ENCODE measurements at places on chromosomes 1 and 21. TPM values are rescaled to one million over a fixed set of nuclear protein-coding genes. Genes with fewer than 3 reads are reported as not detected.

DNA sequence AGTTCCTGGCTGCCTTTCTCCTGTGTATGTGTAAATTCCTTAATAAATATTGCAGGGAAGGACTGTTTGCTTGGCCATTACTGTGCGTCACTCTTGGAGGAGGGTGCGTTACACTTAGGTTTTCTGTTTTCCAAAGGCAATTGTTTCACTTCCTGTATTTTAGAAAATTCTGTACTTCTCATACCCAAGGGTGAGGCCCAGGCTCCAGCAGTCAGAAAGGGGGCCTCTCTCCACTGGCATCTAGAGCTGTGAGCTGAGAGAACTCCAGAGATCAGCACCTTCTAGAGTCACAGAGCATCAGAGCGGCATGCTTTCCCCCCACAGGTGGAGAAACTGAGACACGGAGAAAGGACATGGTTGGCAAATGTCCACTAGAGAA is 27.0 kb upstream of the ZFP69B start:
- DNase-seq: no peak

DNA sequence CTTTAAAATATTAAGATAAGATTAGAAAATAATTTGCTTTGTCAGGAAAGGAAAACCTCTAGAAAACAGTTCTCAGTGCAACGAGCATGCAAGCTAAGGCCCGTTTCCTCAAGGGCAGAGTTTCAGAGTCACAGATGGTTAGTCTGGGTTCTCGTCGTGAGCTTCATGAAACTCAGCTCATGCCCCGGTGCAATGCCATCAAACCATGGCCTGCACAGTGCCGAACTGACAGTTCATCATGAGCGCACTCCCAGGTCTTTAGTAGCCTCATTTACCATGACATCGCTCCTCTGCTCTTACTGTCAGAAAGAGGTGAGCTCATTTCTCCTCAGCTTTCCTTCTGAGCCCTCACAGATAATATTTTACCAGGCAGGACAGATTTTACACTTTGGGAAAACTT is 319.2 kb downstream of the NTNG1 start:
- DNase-seq: no peak

Gene BMP8B
- polyA plus RNA-seq: 8.1 TPM

Gene TCP10L
- 0.36 TPM for polyA plus RNA-seq

Gene ERG
- 2.4 TPM for polyA plus RNA-seq

Gene DNALI1
- polyA plus RNA-seq: 1.6 TPM

DNA sequence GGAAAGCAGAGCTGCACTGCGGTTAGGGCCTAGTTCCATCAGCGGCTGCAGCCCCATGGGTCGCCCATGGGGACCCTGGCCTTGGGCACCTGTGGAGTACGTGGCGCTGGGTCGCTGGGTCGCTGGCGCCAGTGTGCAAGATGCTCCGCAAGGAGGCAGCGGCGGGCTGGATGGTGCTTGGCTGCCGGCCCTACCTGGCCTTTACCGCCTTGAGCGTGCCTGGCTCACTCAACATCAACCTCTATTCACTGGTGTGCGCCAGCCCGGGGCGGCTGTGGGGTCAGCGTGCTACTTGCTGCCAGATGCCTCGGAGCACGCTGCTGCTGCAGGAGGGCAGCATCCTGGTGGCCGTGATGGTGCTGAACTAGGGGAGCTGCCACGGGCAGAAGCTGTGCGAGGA is 85.1 kb upstream of the RHOU start:
- DNase-seq: no peak
